Smooth muscle cell of the coronary artery (primary cell): ENCODE measurements at places on chromosomes 11 and 22. TPM values are rescaled to one million over a fixed set of nuclear protein-coding genes. Genes with fewer than 3 reads are reported as not detected.

The DRD4 gene
- not detected in 2 replicates for total RNA-seq

The CD3G gene
- not detected in 2 replicates for total RNA-seq

The SPON1 gene
- 0.08 and 26.8 TPM in 2 replicates for total RNA-seq

The RRAS2 gene
- 47.6 and 96.4 TPM in 2 replicates for total RNA-seq

The OR4D5 gene
- total RNA-seq: not detected in 2 replicates
